ENCODE measurements at places on chromosomes 7 and 10. TPM values are rescaled to one million over a fixed set of nuclear protein-coding genes. Genes with fewer than 3 reads are reported as not detected.

CDNF gene
- 1.3 TPM for total RNA-seq

TEX36 gene
- not detected for total RNA-seq

ASAH2 gene
- 0.38 TPM for total RNA-seq

RSPH10B2 gene
- not detected for total RNA-seq

GDF2 gene
- not detected for total RNA-seq

STOX1 gene
- 0.65 TPM for total RNA-seq

OR2A5 gene
- total RNA-seq: not detected

IL15RA gene
- total RNA-seq: 3.0 TPM

ACTL6B gene
- total RNA-seq: not detected

AKR1C4 gene
- 0.24 TPM for total RNA-seq

OIT3 gene
- total RNA-seq: not detected

CSTF2T gene
- 16.1 TPM for total RNA-seq

NXPH1 gene
- not detected for total RNA-seq

SPDYE11 gene
- not detected for total RNA-seq

AKR1C1 gene
- total RNA-seq: 590 TPM

HKDC1 gene
- 11.6 TPM for total RNA-seq

ADAM12 gene
- 4.3 TPM for total RNA-seq

DNAJB6 gene
- 134 TPM for total RNA-seq

AKR1C8 gene
- total RNA-seq: 0.16 TPM

SLC18A3 gene
- total RNA-seq: not detected

FGL2 gene
- not detected for total RNA-seq

TMEM270 gene
- total RNA-seq: not detected

SCIN gene
- 0.66 TPM for total RNA-seq

ITGA8 gene
- not detected for total RNA-seq
